ENCODE measurements at places on chromosomes 2 and 18. TPM values are rescaled to one million over a fixed set of nuclear protein-coding genes. Genes with fewer than 3 reads are reported as not detected.

The CHRND gene
- total RNA-seq = not detected

The COL6A3 gene
- total RNA-seq = 114 TPM

The RRM2 gene
- total RNA-seq = 8.4 TPM

The DCDC2C gene
- not detected for total RNA-seq

The CD8A gene
- 5.5 TPM for total RNA-seq

DNA sequence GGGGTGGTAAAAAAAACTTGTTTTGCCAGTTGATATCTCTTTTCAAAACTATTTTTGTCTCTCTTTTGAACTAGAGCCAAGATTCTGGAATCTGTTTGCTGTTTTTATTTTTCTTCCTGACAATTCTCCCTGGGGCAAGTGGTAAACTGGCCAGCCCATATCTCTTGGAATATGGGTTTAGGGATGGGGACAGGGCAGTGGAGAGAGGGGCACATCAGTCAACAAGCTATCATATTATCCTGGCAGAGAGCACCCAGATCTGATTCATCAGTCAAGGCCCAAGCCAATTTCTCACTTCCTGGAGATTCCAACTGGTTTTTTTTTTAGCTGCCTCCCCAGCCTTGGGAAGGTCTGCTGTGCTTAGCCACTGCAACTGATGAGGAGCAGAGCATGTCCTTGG is 52.3 kb downstream of the ARHGAP28 start:
- DNase-seq = no peak
- H3K36me3 ChIP-seq = no peaks in the 10 kb centered on the region
- no peaks in the 10 kb centered on the region for H3K27me3 ChIP-seq
- H3K4me1 ChIP-seq = peaks cover 13% of the 10 kb centered on the region
- H3K27ac ChIP-seq = peak overlapping the region; percentile 66

- H3K4me3 ChIP-seq = peak overlapping the region; percentile 66
- peak; percentile 68 for DNase-seq
- no peaks in the 10 kb centered on the region for H3K27me3 ChIP-seq
- no peaks in the 10 kb centered on the region for H3K36me3 ChIP-seq
Measured at GRCh38 chr2:202375033-202375608, 1.0 kb upstream of the BMPR2 start.

- no peaks in the 10 kb centered on the region for H3K36me3 ChIP-seq
- no peaks in the 10 kb centered on the region for H3K4me1 ChIP-seq
- H3K4me3 ChIP-seq = no peak overlapping the region
- no peak overlapping the region for H3K27ac ChIP-seq
Measured at GRCh38 chr2:240396623-240397541, 38.6 kb upstream of the GPC1 start.

DNA sequence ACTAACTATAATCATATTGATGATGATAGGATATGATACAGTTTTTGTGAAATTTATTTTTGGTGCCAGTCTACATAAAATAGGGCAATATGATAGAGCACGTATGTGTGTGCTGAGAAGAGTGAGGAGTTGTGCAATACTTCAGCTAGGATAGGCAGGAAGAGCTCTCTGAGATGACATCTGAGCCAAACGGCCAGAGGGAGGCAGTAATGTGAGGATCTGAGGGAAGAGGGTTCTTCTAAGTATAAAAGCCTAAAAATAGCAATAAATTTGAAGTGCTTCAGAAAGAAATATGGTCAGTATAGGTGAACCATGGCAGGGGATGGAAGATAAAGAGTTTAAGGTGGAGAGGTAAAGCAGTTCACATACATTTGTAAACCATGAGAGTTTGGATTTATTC is 102.5 kb downstream of the OLA1 start:
- no peaks in the 10 kb centered on the region for H3K4me1 ChIP-seq
- no peaks in the 10 kb centered on the region for H3K27me3 ChIP-seq
- no peak for DNase-seq
- H3K4me3 ChIP-seq = no peak overlapping the region
- H3K36me3 ChIP-seq = no peaks in the 10 kb centered on the region
- no peak overlapping the region for H3K27ac ChIP-seq

DNA sequence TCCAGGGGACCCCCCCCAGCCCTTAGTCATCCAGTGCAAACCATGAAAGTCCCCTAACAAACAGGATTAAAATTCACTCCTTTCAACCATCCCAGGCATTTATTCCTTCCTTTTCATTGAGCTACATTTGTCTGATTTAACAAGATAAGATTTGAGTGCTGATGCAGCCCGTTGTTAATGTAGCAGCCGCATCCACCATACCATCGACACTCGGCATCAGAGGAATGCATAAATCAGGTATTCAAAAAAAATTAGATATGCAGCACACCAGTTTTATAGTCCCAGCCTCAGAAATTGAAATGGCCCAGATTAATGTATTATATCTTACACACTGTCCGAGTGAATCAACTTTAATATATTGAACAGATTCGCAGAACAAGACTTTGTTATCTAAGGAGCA is 676.5 kb upstream of the FANCL start:
- DNase-seq = no peak
- no peaks in the 10 kb centered on the region for H3K4me1 ChIP-seq
- H3K4me3 ChIP-seq = no peak overlapping the region
- H3K27ac ChIP-seq = no peak overlapping the region
- no peaks in the 10 kb centered on the region for H3K27me3 ChIP-seq
